ENCODE measurements at places on chromosomes 7 and 10.

DNA sequence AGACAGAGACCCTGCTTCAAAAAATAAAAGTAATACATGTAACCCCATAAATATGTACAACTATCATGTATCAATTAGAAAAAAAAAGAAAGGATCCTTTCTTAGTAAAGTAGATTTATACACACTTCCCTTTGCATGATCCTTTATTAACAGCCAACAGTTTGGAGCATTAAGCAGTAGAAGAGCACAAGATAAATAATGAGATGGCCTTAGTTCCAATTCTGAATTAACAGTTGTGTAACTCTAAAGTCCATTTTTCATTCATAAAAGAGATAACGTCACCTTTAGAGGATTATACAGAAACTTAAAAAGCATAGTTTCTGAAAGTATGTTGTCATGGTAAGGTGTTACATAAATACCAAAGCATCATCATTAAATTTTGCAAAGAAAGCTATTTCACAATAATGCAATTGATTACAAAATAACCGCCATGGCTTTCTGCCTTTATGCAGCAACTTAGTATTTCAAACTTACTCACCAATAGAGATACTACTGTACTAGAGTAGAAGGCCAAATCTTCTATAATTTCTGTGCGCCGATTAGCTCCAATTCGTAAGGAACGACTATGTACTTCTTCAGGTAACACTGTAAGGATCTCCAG, 40.3 kb downstream of the TNPO3 start:
- no peak for DNase-seq

GRCh38 chr10:121087129-121087528, 236.0 kb downstream of the WDR11 start:
- no peak for DNase-seq

DNA sequence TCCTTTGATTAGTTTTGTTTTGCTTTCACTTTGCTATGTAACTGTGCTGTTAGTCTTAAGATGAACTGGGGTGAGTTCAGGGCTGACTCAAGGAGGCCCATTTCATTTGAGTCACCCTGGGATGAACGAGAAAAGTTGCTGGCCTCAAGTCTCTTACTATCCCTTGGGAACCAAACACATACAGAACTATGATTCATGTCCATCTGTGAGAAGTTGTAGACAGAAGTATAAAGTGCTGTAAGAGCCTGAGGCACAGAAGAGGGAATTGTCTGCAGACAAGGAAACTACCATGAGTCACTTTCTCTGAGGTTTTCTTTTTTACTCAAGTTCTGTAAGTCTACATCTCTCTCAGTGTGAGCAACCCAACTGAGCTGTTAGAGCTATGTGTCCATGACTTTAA, 179.8 kb upstream of the CSTF2T start:
- no peak for DNase-seq

GRCh38 chr10:27446091-27446918, 57.8 kb upstream of the RAB18 start:
- no peak for DNase-seq

DNA sequence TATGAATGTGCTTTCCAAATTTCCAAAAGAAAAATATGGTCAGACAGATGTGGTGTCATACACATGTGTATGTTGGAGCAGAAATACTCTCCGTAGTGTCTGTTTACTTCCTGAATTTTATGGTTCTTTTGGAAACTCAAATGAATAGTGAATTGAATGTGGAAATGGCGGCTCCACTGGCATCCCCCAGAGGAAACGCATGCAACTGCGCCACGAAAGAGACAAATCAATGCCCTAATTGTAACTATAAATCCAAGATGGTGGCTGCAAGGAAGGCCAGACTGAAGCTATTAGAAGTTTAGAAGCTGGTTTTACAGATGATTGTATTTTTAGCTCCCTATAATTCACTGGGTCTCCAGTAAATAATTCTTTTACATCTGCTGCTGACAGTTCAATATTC, 246.7 kb downstream of the FGFR2 start:
- DNase-seq: no peak

- DNase-seq: no peak
These were observed 951.1 kb downstream of the NRG3 start for GRCh38 chr10:82826132-82826531.

- DNase-seq: no peak
These were observed 114.8 kb upstream of the NPY start for GRCh38 chr7:24169077-24169624.

GRCh38 chr7:134948736-134949135, 37.6 kb upstream of the AGBL3 start:
- DNase-seq: no peak

GRCh38 chr7:52302765-52303520, 732.5 kb upstream of the POM121L12 start:
- DNase-seq: no peak

- DNase-seq: no peak
These were observed 20.0 kb downstream of the GUSB start for GRCh38 chr7:65962033-65962432.

GRCh38 chr7:134660961-134661376, 14.3 kb downstream of the BPGM start:
- DNase-seq: no peak

DNA sequence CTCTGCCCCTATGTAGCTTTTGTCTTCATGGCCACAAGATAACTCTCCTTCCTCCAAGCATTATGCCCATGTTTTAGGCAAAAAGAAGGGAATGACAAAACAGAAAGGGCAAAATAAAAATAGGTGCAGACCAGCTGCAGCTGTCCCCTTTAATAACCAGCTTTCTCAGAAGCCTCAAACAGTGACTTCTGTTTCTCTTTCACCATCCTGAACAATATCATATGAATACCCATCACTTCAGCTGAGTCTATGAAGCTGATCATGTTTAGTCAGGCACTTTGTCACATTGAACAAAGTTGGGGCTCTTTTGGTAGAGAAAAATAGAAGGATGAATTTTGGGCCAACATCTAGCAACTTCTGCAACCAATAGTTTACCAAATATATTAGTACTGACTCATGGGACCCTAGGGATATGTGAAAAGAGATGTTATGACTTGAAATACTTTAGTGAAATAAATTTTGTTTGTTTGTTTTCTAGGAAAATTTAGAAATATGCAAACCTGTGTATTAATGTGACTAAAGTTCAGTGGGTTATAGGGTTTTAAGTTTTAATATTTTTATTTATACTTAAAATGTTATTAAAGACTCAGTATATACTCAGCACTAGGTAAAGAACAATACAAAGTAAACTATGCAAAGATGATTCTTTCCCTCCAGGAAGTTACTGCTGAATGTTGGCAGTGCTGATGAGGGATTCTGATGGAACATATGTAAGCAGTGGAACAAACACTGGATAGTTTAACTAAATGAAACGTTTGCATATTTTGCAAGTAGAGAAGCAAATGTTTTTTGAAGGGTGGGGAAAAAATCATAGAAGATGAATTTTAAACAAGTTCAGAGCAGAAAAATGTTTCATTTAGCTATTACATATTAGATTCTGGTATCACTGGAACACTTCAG, 133.7 kb downstream of the FOXP2 start:
- DNase-seq: no peak
